ENCODE measurements at places on chromosomes 3 and 15.

- DNase-seq: no peak
Observed at GRCh38 chr3:43773273-43774094, 82.7 kb downstream of the ABHD5 start.

GRCh38 chr3:114060906-114061655 is 4.5 kb downstream of the QTRT2 start:
- no peak for DNase-seq

- no peak for DNase-seq
Observed at GRCh38 chr15:57785959-57786358, 79.4 kb downstream of the POLR2M start.

- DNase-seq: no peak
Observed at GRCh38 chr15:84079885-84080777, 155.4 kb upstream of the GOLGA6L4 start.

- DNase-seq: no peak
Observed at GRCh38 chr3:118029049-118029448, 1005.6 kb downstream of the IGSF11 start.

DNA sequence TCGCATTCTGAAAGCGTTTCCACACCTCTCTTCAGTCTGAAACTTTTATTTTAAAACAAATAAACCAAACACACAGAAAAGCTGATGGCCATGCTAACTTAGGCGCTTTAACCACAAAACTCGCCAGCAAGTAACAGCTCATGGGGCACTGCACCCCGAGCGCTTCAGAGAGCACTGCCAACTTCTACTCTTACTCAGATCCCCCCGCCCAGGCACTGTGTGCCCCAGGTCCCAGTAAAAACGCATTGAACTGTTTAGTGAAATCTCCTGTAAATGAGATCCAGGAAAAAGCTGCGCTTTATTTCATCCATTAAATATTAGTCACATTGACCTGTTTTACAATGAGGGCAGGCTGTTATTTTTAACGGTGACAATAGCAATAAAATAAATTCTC is 99.7 kb downstream of the LRIG1 start:
- DNase-seq: no peak

GRCh38 chr3:64667887-64668581 is 19.8 kb downstream of the ADAMTS9 start:
- DNase-seq: no peak

DNA sequence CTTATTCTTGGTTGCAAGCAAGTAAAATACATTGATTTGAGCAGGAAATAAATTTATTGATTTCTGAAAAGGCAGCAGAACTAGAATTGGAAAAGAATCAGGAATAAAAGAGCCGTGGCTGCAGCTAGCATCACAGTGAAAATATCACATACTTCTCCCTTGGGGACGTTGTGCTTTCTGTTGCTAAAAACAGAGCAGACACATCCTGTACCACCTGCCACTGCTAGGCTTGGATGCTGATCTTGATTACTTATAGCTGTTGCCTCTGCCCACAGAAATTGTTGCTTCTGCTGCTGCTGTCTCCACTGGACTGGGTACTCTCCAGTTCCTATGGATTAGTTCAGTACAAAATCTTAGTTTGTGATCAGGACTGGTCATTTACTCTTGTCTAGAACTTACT is 283.8 kb downstream of the C3orf38 start:
- DNase-seq: no peak

- no peak for DNase-seq
Observed at GRCh38 chr3:81592101-81592500, 169.3 kb downstream of the GBE1 start.

DNA sequence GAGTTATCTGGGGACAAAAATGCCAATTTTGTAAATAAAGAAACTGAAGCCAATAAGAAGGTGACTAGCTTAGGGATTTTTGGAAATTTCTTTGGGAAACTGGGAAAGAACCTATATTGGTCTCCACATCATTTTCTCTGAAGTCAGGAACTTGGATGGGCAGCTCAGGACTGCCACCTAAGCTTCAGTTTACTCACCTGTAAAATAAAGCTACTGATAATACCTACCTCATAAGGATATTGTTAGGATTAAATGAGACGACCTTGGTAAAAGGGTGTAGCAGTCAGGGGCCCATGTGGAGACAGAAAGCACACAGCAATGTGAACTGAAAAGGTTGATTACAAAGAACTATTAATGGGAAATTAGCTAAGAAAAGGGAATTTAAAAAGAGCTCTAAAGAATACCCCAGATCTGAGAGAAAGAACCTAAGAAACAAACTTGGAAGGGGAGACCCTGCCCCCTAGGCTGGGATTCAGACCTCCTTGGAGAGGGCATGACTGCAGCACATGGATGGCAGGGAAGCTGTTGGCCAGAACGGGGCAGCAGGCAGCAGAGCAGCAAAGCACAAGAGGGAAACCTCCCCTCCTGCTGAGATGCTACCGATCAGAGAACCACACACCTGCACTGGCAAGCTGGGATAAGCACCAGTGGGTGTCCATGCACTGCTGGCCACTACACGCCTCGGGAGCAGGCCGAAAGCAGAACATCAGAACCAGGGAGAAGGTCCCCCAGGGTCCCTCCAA is 83.7 kb upstream of the THBS1 start:
- DNase-seq: no peak

- DNase-seq: no peak
Observed at GRCh38 chr3:151382671-151383070, 1.9 kb downstream of the P2RY12 start.
